ENCODE measurements at places on chromosomes 3 and 15.

- DNase-seq = no peak
Measured at GRCh38 chr15:69718916-69719315, 266.3 kb downstream of the RPLP1 start.

DNA sequence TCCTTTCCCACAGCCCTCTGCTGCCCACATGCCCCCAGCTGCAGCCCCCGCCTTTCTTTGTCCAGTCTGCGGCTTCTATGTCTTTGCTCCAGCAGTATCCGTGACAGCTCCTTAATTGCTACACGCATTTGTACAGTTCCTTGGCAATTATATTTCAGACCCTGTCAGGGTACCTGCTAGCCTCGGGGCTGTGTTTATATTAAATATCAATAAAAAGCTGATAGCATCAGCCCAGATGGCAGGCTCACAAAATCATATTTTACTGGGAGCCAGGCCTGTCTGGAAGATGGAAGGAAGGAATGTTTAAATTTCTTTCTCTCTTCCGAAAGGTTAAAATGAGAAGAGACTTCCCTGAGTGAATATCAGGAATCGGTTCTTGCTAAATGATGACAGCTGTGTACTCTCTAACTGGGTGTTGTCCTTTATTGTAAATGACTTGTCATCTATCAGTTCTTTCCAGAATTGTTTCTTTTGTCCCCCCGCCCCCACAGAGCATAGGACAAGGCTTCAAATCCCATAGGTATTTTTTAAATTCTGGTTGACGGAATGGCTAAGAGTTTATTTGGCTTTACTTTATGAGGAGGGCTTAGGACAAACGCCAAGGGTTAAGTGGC, 378.1 kb downstream of the LRTM1 start:
- no peak for DNase-seq

GRCh38 chr15:87207990-87208580, 1048.5 kb downstream of the NTRK3 start:
- DNase-seq = peak; percentile 3

- DNase-seq = no peak
Measured at GRCh38 chr3:37689645-37690356, 171.9 kb upstream of the CTDSPL start.

DNA sequence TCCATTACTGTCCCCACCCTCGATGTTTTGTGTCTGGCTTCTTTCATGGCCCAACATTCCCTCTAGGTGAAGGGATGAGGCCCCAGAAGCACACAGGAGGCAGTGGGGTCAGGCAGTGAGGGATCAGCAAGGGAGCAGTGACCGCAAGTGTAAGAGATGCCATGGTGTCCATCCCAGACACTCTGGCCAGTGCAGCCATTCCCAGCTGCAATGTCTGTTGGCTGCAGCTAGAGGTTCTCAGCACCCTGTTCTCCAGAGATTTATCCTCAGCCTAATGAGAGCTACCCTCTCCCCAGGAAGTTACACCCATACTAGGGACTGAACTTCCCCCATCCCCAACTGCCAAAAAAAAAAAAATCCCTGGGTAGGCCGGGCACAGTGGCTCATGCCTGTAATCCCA, 40.2 kb downstream of the TRANK1 start:
- peak; percentile 22 for DNase-seq

DNA sequence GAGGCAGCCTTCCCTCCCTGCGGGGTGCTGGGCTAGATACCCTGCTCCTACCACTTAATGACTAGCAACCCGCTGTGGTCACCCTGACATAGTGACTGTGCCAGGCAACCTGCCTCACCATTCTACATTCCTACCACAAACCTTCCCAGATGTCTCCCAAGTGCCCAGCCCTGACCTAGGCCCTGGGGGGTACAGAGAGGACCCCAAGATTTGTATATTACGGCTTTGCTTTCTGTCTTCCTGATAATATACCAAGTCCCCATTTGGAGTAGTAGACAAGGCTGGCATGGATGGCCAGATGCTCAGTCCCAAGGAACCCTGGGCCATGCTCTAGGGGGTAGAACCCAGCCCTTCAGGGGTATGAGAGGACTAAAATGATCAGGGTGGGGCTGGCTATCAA, 31.0 kb downstream of the ESYT3 start:
- DNase-seq = no peak

DNA sequence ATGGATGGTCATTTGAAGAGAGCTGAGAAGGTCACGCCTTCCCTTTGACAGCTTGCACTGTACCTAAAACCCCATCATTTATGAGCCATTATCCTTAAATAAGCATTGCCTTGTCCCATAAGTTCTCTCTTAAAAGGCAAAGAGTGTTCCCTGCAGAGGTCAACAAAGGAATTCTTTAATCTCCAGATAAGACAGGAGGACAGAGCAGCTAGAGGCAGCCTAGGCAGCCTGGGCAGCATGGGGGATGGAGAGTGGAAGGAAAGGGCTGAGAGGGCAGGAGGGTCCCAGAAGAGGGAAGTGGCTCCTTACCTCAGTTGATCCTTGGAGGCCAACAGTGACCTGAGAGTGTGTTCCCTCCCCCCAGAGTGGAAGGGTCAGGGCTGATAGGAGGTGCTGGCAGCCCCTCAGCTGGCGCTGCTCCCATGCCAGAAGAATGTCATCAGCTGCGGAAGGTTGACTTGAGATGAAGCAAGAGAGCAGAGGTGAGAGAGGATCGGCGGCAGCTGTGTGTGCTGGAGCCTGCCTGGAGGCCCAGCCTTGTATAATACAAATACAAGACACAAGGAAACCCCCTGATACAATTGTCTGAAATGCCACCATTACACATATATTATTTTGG, 12.8 kb downstream of the KBTBD13 start:
- DNase-seq = no peak

GRCh38 chr3:84968701-84969235, 10.0 kb downstream of the CADM2 start:
- DNase-seq = no peak

DNA sequence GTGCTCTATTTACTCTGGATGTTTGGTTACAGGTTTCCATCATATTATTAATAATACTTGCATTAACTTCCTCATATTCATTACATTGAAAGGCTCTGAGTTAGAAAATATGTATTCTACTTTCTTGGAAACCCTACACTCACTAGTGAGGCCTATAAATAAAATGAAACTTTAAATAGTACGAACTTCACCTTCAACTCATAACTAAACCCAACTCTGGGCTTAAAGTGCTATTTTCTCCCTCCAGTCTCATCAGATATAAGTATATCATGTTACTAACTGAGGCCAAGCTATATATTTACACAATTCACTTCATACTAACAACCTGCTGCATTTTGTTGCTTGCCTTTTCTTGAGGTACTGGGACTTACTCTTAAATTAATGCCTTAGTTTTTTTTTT, 306.7 kb downstream of the TIGIT start:
- DNase-seq = no peak

GRCh38 chr3:76765511-76765910, 274.4 kb upstream of the ROBO2 start:
- no peak for DNase-seq

DNA sequence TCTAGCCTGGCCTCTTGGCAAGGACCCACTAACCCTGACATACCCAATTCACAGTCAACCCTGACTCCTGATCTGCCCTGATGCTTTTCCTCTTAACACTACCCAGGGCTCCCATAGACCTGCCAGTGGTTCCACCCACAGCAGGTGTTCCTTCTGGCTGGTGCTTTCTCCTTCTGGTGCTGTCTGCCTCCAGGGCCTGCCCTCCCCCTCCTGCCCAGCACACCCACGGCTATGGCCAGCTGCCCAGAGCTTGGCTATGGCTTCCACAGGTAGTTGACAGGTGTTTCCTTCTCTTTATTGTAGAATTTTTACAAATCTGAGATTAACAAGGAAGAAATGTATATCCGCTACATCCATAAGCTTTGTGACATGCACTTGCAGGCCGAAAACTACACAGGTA, 46.5 kb upstream of the MANF start:
- no peak for DNase-seq

- DNase-seq = peak; percentile 75
Measured at GRCh38 chr15:61034678-61035291, 194.3 kb downstream of the RORA start.

GRCh38 chr15:71612869-71613268, 197.5 kb upstream of the NR2E3 start:
- no peak for DNase-seq

GRCh38 chr3:50512131-50512530, 8.7 kb upstream of the CACNA2D2 start:
- no peak for DNase-seq

DNA sequence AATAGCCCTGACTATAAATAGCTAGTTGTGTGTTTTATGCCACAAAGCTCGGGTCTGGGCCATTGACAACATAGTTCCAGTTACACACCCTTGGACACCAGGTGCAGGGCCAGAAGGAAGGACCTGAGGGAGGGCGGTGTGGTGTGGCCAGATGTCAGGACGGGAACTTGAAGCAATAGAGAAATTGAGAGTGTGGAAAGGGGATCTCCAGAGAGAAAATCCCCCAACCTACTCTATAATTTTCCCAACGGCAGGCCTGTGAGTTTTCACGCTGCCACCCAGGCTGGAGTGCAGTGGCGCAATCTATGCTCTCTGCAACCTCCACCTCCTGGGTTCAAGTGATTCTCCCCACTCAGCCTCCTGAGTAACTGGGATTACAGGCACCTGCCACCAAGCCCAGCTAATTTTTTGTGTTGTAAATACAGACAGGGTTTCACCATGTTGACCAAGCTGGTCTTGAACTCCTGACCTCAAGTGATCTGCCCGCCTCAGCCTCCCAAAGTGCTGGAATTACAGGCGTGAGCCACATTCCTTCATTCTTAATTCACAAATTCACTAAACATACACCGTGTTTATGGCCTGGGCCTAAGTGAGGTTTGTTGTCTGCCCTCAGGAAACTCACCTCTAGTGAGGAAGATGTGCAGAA, 70.8 kb upstream of the KLF13 start:
- DNase-seq = no peak

- DNase-seq = peak; percentile 61
Measured at GRCh38 chr3:58874795-58875194, 175.0 kb downstream of the CFAP20DC start.

DNA sequence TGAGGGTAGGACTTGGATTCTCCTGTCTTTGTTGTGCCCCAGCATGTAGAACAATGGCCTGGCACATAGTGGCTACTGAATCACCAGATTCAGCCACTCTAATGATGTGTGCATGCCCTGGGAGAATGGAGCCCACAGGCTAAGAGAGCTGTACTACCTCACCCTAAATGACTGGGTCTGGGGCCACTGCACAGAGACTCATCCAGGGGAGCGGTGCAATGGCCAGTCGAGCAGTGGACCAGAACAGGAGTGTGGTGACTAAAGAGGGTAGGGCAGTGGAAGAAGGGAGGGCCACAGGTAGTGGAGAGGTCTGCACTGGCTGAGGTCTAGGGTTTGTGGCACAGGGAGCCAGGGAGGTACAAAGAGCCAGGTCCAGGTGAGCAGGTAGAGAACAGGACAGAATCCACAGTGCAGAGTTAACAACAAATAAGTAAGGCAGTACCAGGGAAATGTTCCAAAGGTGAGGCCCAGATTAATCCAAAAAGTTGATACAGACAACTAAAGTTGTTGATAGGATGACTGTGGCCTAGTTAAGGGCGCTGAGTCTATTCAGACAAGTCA, 142.7 kb upstream of the ATP11B start:
- DNase-seq = no peak

GRCh38 chr15:67164401-67164791, 90.1 kb downstream of the AAGAB start:
- peak; percentile 47 for DNase-seq

GRCh38 chr3:141746962-141747361, 8.9 kb downstream of the RNF7 start:
- DNase-seq = no peak

- peak; percentile 34 for DNase-seq
Measured at GRCh38 chr3:110583373-110583935, 488.2 kb upstream of the NECTIN3 start.

- no peak for DNase-seq
Measured at GRCh38 chr15:99983171-99983885, 250.1 kb upstream of the LYSMD4 start.

- DNase-seq = peak; percentile 24
Measured at GRCh38 chr3:57917601-57918000, 90.6 kb upstream of the FLNB start.

DNA sequence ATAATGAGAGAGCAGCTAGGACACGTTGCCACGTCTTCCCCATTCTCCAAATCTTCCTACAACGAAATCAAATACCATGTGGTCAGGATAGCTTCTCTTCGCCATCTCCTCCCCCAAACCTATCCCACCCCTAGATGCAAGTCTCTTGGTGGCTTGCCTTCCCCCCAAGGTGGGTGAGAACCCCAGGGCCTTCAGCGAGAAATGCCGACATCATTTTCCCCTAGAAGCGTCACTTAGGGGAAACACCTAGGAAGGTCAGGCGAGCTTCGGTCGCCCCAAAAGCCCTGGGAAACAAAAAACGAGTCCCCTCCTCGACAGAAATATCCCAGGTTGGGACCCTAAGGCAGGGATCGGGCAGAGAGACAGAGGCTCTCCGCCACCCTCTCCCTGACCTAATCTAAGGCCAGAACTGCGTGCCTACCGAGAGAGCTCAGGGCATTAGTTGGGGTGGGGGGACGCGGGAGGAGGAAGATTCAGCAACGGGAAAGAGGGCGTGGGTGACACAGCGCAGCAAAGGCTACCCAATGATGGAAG, 502 bp downstream of the DPH3 start:
- peak; percentile 21 for DNase-seq

DNA sequence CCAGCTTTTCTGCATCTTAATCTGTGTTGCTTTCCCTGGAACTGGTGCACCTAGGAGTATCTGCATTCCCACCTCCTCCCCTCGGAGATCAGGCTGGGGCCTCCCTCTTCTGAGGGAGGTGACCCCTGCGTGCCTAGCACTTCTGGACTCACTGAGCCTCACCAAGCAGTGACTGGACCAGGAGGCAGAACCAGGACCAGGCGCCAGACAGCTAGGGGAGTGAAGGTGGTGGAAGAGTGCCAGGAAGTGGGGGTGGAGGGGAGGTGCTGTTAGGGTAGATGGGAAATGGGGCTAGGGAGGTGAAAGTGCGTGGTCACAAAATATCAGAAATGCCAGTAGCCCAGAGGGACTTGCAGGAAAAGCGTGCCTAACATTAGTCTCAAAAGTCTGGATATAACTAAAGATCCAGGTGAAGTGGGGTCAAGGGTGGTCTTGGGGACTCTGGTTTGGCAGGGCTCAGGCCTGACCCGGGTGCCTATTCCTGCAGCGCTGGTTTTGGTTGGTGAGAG, 1.2 kb downstream of the DUOXA2 start:
- DNase-seq = no peak

DNA sequence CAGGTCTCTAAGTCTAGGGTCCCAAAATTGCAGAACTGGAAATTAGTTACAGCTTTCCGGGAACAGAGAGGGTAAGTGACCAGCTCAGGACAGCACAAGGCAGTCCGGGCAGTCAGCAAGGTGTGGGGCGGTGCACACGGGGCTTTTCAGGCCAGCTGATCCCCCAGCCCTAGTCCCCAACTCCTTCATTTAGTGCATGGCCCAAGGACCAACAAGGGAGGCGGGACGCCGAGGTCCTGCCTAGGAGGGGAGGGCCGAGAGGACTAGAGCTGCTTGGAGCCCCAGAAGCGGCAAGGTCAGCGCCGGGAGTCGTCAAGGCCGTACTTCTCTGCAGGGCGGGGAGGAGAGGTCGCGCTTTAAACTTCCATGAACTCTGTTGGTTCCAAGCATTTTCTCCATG, 2.0 kb upstream of the PDE8A start:
- no peak for DNase-seq
